ENCODE measurements at places on chromosomes 4 and X.
A peak's percentile ranks its signal among the peaks of the same experiment; 100 is the strongest.

GRCh38 chr4:64588507-64588906, 179.3 kb upstream of the TECRL start:
- no peak for DNase-seq

- no peak for DNase-seq
These were observed 622.7 kb downstream of the RAPGEF2 start for GRCh38 chr4:159725571-159725970.

DNA sequence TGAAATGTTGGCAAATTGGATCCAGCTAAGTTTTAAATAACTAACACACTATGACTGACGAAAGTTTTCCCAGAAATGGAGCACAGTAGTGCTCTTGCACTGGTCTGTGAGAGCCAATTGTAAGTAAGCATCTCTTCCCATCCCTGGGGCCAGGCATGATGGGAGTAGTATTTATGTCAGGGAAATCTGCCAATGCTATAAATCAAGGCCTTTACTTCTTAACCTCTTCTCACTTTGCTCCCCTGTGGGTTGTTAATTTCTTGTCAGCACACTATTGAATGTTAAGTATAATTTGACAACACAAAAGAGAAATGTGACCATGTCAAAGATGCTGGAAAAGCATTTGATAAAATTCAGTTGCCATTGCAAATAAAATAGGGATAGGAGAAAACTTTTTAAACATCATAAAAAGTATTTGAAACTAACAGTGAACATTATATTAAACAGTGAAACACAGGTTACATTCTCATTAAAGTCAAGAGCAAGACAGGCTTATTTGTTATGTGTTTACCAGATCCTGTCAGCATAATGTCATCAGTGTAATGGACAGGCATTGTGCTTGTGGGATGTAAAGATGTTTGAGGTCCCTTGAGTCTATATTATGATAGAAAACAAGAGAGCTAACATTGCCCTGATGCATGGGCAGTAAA, 5.0 kb downstream of the F8A1 start:
- no peak for DNase-seq

GRCh38 chrX:68511255-68511654, 12.4 kb downstream of the YIPF6 start:
- peak; percentile 8 for DNase-seq

DNA sequence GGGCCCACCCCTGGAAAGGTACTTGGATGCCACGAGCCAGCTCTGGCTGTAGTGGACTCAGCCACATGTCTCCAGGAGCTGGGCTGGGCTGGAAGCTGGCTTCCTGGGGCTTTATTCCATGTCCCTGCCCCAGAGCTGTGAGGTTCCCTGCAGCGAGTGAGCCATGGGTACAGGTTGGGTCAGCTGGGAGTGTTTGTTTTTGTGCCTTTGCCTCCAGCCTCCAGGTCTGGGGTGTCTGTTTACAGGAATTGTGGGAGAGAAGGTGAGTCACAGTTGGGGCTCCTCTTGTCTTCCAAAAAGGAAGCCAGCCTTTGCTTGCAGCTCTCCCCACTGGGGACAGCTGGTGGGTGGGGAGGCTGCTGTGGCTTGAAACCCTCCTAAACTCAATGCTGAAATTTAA, 21.5 kb downstream of the SORCS2 start:
- DNase-seq: no peak

GRCh38 chr4:74640111-74640903, 154.0 kb downstream of the BTC start:
- DNase-seq: no peak

DNA sequence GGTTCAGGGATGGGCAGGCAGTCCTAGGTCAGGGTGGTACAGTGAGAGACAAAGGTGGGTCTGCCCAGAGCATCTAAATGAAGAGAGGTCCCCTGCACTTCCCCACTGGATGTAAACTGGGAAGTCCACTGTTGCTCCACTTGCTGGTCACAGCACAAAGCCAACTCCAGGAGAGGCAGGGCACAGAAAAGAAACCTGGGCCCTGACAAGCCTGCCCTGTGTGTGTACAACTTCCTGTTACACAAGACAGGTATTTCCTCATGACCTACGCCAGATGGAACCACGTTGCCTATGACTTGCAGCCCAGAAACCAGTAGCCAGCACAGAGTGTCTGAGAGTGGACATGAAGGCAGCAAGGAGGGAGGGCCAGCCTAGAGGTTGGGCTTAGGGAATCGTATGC, 161.8 kb downstream of the SH3KBP1 start:
- DNase-seq: no peak

DNA sequence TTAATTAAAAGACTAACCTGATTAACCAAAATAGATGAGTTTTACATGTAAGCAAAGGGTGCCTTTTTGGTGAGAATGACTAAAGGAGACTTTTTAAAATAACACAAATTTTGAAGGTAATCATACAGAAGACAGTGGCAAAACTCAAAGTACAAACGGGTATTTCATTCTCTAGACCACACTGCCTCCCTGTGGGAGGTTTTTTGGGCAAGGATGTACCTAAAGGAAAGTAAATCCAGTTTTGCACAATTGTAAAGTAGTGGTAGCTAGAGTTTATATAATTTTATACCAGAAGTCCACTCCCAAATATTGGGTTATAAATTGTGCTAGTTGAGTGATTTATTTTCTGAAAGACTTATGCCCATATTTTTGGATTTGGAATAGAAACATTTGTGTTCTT, 201.0 kb downstream of the PAPSS1 start:
- no peak for DNase-seq

GRCh38 chr4:19736968-19737756, 514.5 kb upstream of the SLIT2 start:
- DNase-seq: no peak

- DNase-seq: peak; percentile 21
These were observed 35.1 kb downstream of the FAM114A1 start for GRCh38 chr4:38902695-38903094.

DNA sequence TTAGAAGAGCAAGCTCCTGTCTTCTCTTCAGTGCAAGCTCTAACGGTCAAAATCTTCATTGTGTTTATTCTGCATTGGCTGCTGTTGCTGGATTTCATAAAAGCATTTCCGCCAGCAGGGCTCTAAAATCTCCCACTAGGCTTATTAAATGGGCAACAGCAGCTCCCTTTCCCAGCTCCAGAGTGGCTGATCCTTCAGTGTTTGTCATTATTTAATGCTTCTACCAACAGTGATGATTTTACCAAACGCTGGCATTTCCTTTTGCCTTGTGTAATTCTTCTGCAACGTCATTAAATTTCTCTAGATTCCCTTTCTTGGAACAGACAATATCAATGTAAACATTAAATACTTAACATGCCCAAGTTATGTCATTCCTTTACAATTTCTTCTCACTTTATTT, 20.1 kb downstream of the SLC7A11 start:
- DNase-seq: no peak

DNA sequence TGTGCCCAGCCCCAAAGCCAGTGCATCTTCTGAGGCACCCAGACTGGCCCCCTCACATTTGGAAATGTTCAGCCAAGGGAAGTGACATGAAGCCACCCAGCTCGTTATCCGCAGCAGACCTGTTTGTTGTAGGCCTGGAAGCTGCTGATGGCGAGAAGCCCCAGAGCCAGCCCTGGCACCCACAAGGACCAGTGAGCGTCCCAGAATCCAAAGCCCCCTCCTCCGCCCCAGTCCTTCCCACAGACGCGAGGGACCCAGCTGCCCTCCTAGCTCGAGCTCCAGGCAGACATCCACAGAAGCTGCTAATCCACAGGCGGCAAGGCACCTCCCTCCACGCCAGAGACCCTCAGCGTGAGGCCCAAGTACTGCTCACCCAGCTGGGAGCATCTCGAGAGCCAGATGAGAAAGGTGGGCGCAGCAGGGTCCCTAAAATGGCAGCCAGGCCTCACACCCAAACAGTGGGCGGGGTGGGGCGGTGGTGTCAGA, 7.4 kb downstream of the ABLIM2 start:
- DNase-seq: no peak
